Stimulated activated CD8-positive, alpha-beta memory T cell treated with anti-CD3 and anti-CD28 coated beads, Interleukin-2, amount 100 ng/mL, for 1 hour (primary cell): ENCODE measurements at places on chromosomes 2 and 18.
A peak's percentile ranks its signal among the peaks of the same experiment; 100 is the strongest.

DNA sequence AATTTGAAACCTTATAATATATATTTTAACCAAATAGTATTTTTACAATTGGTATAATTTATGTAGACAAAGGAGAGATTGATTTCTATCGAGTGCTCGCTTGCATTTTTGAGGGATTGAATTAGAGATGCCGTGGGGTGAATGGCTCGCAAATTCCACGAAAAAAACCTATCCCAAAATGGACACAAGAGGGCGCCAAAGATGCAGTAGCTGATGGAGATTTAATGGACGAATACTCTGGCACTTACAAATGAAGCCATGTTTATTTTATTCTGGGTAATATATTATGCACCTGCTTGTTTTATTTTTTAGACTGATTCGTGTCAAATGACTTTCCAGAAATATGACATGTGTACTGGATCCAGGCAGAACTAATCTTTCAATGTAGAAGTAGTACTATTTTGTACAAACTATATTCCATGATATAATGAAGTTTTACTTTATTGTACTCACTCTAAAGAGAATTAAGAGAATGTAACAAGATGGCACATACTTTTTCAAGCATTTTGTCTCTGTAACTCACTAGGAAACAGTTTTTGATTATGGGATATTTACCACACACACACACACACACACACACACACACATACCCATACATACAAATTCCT, 505.4 kb downstream of the PLCL1 start:
- peak; percentile 4 for DNase-seq

GRCh38 chr2:176094349-176094748, 1.8 kb downstream of the HOXD13 start:
- no peak for DNase-seq

GRCh38 chr2:21392649-21393048, 268.9 kb downstream of the TDRD15 start:
- DNase-seq = no peak

DNA sequence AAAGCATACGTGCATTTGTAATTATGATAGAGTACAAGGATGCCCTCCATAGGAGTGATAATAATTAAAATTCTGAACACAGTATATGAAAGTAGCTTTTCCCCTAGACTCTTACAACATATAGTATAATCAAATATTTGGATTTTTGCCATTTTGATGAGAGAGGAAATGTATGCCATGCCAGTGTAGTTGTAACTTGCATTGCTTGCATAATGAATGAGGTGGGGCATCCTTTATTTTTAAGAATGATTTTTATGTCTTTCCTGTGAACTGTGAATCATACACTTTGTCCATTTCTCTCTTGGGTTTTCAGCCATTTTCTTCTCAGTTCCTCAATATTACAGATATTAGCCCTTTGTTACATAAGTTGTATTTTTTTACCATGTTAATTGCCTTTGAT, 197.5 kb downstream of the SCG2 start:
- DNase-seq = no peak

- no peak for DNase-seq
These were observed 57.8 kb upstream of the MAP3K20 start for GRCh38 chr2:173017646-173018420.

GRCh38 chr2:237198164-237198855, 112.6 kb downstream of the COPS8 start:
- no peak for DNase-seq

GRCh38 chr2:21299411-21299810, 175.6 kb downstream of the TDRD15 start:
- DNase-seq = no peak

DNA sequence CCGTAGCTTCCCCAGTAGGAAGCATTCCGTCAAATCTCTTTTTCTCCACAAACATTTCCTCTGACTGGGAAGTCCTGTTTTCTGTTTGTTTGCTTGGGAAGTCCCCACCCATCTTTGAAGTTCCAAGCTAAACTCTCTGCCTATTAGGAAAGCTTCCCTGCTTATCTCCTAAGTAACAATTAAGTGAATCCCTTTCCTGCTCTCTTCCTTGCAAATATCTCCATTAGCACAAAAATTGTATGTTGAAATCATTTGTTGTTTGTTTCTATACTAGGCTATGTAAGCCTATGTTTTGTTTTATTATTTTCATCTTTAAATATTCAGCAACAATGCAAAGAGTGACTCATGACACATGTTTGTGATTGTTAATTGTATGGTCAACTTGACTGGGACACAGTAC, 812.6 kb upstream of the LRATD1 start:
- no peak for DNase-seq

DNA sequence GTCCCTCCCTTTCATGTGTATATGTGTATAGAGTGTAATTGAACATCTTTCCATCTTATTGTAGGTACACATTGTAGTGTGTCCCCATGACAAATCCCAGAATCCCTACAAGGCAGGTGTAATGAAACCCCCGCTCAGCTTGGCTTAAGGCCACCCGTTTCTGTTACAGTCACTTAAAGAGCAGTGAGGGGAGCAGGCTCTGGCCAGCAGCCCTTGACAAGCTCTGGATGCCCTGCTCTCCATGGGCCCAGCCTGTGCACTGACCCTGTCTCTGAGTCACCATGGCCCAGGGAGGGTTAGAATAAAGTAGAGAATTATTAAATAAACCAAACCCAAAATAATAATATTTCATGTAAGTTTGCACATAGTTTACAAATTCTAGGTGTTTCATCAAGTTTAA, 17.2 kb upstream of the MAL start:
- DNase-seq = no peak

DNA sequence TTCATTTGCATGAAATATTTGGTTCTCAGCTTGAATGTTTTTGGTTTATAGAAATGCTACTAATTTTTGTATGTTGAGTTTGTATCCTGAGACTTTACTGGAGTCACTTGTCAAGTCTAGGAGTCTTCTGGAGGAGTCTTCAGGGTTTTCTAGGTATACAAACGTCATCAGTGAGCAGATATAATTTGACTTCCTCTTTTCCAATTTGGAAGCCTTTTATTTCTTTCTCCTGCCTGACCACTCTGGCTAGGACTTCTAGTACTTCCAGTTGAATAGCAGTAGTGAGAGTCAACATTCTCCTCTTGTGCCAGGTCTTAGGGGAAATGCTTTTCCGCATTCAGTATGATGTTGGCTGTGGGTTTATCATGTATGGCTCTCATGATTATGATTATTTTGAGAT, 55.4 kb upstream of the THUMPD2 start:
- no peak for DNase-seq

DNA sequence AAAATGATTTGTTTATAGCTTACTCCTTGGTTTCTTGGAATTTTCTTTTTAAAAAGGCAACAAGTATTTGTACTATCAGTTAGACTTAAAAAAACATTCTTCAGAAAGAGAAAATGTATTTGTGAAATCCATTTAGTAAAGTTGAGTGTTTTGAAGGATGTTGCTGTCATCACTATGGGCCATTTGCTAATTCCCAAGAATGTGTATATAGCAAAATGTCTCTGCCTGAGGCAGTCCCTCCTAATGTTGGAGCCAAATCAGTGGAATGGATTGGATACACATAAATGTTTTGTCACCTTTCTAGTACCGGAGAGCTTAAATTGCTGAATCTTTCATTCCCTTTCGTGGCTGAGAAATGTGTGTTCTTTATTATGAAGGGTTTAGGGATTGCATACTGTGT, 890.2 kb upstream of the ZEB2 start:
- DNase-seq = no peak

DNA sequence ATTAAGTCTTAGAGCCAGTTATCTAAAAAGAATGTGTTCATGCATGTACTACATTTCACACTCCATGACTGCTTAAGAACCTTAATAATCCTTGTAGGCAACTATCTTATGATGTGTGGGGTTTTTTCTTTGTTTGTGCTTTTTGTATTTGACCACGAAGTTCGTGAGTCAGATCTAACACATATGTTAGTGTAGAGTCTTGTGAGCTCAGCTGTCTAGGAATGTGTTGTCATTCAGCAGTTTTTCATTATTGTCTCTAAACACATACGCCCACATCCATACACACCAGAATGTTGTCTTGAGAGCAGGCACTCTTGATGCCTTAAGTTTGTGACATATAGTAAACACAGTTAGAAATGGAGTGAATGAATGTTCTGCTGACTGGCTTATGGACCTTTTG, 38.4 kb downstream of the CAB39 start:
- no peak for DNase-seq

- no peak for DNase-seq
These were observed 26.6 kb downstream of the ASB18 start for GRCh38 chr2:236237468-236238190.

DNA sequence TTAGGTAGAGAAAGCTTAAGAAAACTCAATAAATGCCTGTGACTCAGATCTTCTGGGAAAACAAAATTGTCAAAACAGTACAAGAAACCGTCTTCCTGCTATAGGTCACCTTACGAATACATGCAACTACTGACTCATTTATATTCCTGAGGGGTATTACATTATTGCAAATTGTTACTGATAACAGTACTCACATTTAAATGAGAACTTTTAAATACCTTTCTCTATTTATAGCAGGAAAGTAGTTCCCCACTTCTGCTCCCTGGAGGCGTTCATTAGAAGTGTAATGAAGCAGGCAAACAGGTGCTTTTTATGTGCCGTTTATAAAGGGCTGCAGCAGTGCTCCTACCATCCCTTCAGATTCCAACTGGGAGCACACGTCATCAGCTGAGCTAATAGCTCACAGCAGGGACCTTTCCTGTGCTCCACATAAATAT, 65.1 kb upstream of the RPRM start:
- DNase-seq = no peak

DNA sequence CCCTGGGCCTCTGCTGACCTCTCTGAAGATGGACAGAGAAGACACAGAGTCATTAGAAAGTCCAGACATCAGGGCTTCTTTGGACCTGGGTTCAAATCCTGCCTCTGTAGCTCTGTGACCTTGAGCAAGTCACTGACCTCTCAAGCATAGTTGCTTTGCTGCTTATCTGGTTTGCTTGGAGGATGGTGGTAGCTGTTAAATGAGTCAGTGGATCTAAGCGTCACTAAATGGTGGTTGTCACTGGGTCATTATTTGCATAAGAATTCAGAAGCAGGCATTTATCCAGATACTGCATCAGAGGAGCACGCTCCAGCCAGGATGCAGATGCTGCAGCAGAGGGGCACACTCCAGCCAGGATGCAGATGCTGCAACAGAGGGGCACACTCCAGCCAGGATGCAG, 229.2 kb downstream of the GLI2 start:
- no peak for DNase-seq

- no peak for DNase-seq
These were observed 69.8 kb upstream of the MAL start for GRCh38 chr2:94955702-94956101.

DNA sequence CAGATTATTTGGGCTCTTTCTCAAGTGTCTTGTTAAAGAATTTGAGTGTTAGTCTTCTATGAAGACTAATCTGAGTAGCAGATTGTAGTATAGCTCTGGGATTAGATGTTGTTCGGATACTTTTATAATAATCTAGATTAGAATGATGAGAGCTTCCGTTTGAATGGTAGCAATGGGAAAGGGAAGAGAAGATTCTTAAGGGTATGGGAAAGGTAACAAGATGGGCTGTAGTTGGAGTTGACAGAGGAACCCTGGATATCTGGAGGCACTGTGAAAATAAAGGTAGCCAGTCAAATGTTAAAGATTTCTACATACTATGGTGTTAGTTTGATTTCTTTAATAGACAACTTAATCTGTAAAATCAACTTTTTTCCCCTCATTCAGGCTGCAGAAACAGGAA, 4.7 kb downstream of the DDX1 start:
- DNase-seq = no peak

GRCh38 chr2:171342067-171342413, 91.8 kb downstream of the METTL8 start:
- no peak for DNase-seq

DNA sequence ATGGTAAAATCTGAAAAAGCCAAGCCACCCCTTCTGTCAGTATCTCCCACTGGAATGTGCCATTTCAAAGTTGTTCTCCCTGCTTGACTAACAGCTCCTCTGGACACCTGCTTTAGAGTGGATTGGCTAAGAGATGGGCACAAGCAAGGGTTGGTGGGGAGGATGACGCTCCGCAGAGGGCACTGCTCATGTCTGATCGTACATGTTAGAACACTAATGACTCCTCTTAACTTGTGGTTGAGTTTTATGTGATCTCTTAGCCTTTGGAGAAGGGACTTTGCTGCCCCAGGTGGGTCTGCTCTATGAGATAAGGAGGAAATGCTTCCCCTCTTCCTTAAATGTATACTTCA, 8.2 kb upstream of the KIAA2012 start:
- DNase-seq = no peak

DNA sequence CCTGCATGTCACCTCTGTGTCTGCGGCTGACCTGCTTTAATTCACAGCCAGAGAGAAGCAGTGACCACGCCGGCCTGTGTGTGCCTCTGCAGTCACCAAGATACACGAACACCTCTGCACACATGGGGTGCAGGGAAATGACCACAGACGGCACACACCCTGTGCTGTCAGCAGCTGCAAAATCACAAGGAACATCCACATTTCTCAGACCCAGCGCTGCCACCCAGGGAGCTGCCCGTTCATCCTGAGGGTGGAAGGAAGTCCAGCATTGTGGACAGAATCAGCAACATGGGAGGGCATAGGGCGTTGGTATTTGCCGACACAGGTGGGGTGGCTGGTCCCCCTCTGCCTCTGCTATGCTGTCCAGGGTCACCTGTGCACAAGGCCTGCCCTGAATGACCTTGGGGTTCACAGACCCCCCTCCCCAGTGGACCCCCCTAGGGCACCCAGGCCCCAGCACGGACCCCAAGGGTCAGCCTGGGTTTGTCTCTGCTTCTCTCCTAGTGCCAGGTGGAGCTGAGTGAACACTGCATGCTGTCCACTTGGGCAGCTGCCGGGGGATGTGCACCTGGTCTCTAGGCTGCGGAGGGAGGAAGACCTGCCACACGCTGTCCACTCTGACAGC, 107.4 kb downstream of the PXDN start:
- no peak for DNase-seq

GRCh38 chr2:110834134-110834827, 101.9 kb downstream of the ACOXL start:
- no peak for DNase-seq

- no peak for DNase-seq
These were observed 190.8 kb downstream of the TMEM247 start for GRCh38 chr2:46669996-46670793.

DNA sequence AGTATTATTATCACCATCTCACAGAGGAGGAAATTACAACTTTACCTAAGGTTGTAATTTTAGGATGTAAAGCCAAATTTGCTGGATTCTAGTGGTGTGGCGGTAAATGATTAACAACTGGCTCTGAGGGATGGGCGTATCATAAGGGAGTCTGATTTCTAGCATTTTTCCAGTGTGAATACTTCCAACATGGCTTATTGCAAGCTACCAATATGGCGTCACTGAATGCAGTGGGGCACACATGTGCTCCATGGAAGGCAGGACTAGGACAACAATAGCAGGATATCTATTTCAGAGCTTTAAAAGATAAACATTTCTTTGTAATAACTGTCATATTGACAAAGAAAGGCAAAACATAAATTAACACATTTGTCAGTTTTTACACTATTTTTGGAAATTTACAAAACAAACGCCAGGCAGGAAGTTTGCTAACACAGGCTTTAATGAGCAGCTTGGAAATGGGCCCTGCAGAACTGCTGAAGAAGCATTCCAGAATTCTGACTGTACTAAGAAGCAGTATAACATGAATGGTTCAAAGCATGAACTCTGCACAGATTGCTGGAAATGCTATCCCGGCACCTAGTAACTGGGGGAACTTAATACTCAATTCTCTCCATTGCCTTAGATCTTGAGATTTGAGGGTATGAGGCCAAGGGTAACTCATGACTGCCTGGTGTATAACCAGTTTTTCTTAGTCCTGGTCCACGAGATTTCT, 439.3 kb upstream of the MAP2 start:
- DNase-seq = no peak
